CD4-positive, alpha-beta T cell (primary cell): ENCODE measurements at places on chromosomes 4 and X. TPM values are rescaled to one million over a fixed set of nuclear protein-coding genes. Genes with fewer than 3 reads are reported as not detected.

The CENPVL1 gene
- not detected for total RNA-seq

DNA sequence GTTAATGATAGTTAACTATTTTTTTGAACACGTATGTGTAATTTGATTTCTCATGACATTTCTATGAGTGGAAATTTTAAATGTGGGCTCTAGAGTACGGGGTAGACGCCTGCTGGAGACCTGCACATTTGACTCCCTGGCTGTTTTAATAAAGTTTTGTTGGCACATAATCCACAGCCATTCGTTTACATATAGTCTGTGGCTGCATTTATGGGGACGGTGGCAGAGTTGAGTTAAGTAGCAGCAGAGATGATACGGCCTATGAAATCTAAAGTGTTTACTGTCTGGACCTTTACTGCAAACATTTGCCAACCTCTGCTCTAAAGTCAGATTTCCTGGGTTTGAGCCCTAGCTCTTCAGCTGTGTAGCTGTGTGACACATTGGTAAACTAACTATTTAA is 118.8 kb downstream of the CHRNA9 start:
- H3K4me3 ChIP-seq = no peak overlapping the region
- H3K27ac ChIP-seq = no peak overlapping the region
- no peaks in the 10 kb centered on the region for H3K27me3 ChIP-seq
- no peak for DNase-seq

DNA sequence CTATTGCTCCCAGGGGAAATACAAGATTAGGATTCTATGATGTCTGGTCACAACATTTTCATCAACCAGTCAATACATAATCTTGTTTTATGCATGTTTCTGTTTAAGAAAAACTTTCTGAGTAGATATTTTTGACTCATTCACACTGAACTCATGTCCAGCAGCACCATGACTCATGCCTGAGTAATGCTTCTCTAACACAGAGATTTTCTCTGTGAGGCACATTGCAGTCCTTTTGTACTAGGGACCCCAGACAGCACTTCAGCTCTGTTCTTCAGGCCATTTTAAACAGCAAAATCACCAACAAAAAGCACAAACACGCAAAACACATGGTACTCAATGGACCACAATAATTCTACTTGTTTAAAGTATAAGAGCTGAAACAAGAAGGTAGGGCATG is 83.6 kb downstream of the MXRA5 start:
- no peaks in the 10 kb centered on the region for H3K27me3 ChIP-seq
- no peaks in the 10 kb centered on the region for H3K36me3 ChIP-seq
- DNase-seq = no peak

DNA sequence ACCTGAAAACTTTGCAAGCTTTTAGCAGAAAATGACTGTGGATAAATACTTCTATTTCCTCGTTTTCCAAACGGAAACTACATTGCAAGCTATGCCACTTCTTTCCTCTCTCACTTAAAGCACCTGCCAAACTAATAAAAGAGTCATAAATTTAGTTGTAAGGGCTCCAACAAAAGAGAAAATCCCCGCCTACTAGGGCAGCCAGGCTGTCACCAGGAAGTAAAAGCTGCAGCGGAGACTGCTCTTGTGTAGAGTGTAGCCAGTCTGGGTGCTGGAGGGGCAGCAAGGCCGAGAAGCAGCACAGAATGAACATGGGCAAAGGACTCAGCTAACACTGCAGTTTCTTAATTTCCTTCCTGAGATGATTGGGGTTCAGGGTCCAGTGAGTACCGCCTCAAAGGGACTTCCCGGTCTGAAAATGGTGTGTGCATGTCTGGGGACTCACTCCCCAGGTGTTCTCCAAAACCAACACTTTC is 89.3 kb upstream of the MAML3 start:
- no peaks in the 10 kb centered on the region for H3K36me3 ChIP-seq
- H3K4me3 ChIP-seq = no peak overlapping the region

DNA sequence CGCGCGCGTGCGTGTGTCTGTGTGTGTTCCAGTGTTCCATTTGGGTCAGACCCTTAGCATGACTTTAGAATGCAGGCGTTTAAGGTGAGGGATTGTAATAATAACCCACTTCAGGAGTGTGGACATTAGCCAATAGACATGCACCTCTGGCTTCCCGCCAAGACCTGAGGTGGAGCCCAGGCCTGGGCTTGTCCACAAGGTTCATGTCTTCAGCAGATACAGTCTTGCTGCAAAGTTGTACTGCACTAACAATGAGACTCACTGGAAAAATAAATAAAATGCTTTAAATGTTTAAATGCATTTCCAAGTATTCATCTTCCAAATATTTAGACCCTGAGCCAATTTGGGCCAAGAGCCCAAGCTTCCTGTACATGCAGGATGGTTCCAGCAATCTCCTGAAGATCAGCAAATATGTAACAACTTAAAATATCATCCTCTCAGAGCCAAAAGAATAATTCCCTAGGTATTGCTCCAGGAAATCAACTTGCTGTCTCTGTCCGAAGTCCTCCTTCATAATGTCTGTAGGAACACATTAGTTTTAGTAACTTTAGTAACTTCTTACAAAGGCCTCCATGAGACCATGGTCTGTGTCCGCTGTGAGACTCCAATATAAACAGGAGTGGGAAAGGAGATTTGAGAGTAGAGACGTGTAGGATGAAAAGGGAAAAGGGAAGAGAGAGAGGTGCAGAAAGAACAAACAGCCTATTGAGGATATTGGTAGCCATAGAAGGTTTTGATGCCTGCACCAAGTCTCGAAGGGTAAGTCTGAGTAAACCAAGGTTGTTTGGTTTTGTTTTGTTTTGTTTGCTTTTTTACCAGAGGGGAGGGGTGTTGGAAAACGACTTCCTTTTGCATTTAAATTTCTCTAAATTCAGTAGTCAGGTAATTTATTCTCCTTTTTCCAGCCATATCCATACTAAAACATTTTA is 98.5 kb upstream of the KLF3 start:
- no peak for DNase-seq
- no peak overlapping the region for H3K27ac ChIP-seq
- no peak overlapping the region for H3K4me3 ChIP-seq
- no peaks in the 10 kb centered on the region for H3K36me3 ChIP-seq
- peaks cover 3% of the 10 kb centered on the region for H3K4me1 ChIP-seq
- H3K27me3 ChIP-seq = no peaks in the 10 kb centered on the region

DNA sequence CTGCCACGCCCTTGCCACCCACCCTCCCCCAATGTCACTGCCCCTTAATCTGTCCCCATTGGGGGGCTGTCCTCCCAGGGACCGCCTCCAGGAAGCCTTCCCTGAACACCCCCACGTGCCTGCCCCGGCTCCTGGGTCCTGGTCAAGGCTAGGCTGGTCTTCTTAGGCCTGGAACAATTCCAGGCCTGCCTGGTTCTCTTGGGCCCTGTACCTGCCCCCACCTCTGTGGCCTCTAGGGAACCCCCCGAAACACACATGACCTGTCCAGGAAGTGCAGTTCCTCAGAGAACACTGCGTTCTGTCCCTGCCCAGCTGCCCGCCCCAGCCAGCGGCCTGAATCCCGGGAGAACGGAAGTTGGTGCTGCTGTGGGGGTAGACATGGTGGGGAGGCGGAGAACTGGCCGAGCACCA is 5.1 kb downstream of the MXD4 start:
- peaks cover 42% of the 10 kb centered on the region for H3K4me1 ChIP-seq
- no peak for DNase-seq
- no peak overlapping the region for H3K4me3 ChIP-seq
- H3K36me3 ChIP-seq = peaks cover 61% of the 10 kb centered on the region
- H3K27me3 ChIP-seq = no peaks in the 10 kb centered on the region

GRCh38 chrX:34467437-34467836 is 189.6 kb downstream of the TMEM47 start:
- H3K4me1 ChIP-seq = no peaks in the 10 kb centered on the region
- H3K36me3 ChIP-seq = no peaks in the 10 kb centered on the region
- no peak for DNase-seq

DNA sequence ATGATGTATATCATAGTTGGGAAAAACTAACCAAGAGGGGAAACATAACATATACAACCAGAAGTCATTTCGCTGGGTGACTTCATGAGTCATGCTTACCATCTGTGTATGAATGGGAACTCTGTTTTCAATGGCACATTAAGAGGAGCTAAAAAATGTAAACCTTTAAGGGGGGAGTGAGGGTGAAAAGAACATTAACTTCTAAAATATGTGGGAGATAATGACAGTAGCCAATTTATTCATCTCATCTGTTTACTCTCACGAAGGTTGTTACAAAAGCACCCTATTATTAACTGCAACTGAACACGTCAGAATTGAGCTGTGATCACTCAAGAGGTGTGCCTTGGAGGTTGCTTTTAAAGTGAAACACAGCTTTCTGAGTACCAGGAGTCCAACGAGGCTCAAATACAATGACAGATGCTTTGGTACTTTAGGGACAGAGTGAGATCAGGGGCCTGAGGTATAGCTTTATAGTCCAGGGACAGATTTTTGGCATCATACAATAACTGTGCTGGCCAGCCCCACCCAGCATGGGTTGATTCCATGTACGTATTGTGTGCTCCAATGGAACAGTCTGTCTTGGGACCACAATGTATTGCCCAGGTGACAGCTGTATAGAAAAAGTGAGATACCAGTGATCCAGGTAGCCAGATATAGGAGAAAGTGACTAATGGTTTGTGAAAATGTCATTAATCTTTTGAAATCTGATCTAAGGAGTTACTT is 107.3 kb downstream of the AMMECR1 start:
- H3K36me3 ChIP-seq = no peaks in the 10 kb centered on the region
- DNase-seq = no peak
- H3K4me3 ChIP-seq = no peak overlapping the region
- H3K4me1 ChIP-seq = no peaks in the 10 kb centered on the region

- no peaks in the 10 kb centered on the region for H3K27me3 ChIP-seq
- no peak overlapping the region for H3K4me3 ChIP-seq
- H3K4me1 ChIP-seq = no peaks in the 10 kb centered on the region
- no peak overlapping the region for H3K27ac ChIP-seq
- DNase-seq = no peak
Measured at GRCh38 chr4:78293348-78293747, 236.2 kb downstream of the FRAS1 start.

GRCh38 chr4:519203-519651 is 20.2 kb downstream of the PIGG start:
- H3K4me1 ChIP-seq = no peaks in the 10 kb centered on the region
- H3K27me3 ChIP-seq = no peaks in the 10 kb centered on the region
- no peak overlapping the region for H3K27ac ChIP-seq
- DNase-seq = no peak
- H3K4me3 ChIP-seq = no peak overlapping the region

The FAM114A1 gene
- total RNA-seq = not detected

The FAM53A gene
- 2.4 TPM for total RNA-seq

- no peaks in the 10 kb centered on the region for H3K27me3 ChIP-seq
- no peaks in the 10 kb centered on the region for H3K36me3 ChIP-seq
- H3K27ac ChIP-seq = no peak overlapping the region
- H3K4me1 ChIP-seq = no peaks in the 10 kb centered on the region
- H3K4me3 ChIP-seq = no peak overlapping the region
- no peak for DNase-seq
Measured at GRCh38 chr4:113437129-113437528, 324.4 kb downstream of the CAMK2D start.

DNA sequence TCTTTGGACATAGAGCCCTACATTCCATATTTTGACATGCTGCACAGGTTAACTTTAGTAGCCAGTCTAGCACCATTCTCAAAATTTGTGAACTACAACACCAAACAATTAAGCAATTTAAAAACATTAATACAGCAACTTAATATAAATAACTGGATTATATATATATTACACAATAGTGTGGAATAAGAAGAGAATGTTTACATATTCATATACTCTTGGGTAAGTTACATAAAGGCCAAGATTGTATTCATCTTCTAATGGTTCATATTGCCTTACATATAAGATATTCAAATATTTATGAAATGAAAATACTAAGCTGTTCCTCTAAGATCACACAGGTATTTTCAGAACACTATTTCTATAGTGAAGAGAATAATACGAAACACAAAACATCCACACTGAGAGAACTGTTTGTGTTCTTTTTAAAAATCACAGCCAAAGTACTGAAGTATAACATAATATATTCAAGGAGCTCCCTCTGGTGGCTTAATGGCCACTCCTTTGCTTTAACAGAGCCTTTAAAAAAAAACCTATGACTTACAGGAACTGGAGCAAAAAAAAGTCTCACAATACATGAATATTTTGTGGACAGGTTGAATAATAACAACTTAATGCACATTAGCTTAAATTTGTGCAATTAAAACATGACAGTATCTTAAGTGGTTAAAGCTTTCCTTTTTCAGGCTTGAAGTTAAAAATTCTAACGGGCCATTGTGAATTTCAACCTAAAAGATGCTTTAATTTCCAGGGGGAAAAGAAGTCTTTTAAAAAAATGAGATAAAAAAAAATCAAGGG is 46.2 kb downstream of the NEK1 start:
- H3K4me1 ChIP-seq = no peaks in the 10 kb centered on the region
- DNase-seq = peak; percentile 41
- no peaks in the 10 kb centered on the region for H3K36me3 ChIP-seq
- H3K27me3 ChIP-seq = no peaks in the 10 kb centered on the region
- no peak overlapping the region for H3K27ac ChIP-seq
- no peak overlapping the region for H3K4me3 ChIP-seq

- DNase-seq = no peak
- no peak overlapping the region for H3K27ac ChIP-seq
- H3K4me1 ChIP-seq = no peaks in the 10 kb centered on the region
- no peaks in the 10 kb centered on the region for H3K36me3 ChIP-seq
- no peaks in the 10 kb centered on the region for H3K27me3 ChIP-seq
Measured at GRCh38 chr4:38290366-38290765, 330.2 kb downstream of the PTTG2 start.

The SPIN2A gene
- 0.49 TPM for total RNA-seq

The CFP gene
- 18.6 TPM for total RNA-seq

- DNase-seq = no peak
- H3K27ac ChIP-seq = no peak overlapping the region
- no peak overlapping the region for H3K4me3 ChIP-seq
- H3K27me3 ChIP-seq = no peaks in the 10 kb centered on the region
- peaks cover 4% of the 10 kb centered on the region for H3K36me3 ChIP-seq
- no peaks in the 10 kb centered on the region for H3K4me1 ChIP-seq
Measured at GRCh38 chr4:106136777-106137331, 179.2 kb downstream of the TBCK start.

DNA sequence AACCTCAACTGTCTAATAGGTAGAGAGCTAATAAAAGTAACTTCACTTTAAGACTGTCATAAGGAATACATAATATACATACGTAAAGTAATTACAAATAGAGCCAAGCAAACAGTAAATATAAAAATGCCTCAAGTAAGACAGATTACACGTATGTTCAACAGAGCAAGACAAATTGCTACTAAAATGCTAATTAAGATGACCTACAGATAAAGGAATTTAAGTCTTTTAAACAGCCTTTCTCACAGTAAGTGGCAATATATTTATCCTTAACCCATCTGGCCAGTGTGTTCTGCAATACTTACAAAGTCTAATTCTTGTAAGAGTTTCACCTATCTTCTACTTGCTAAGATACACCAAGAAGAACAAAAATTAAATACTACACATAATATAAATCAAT is 12.7 kb downstream of the G3BP2 start:
- H3K4me3 ChIP-seq = no peak overlapping the region
- H3K27me3 ChIP-seq = no peaks in the 10 kb centered on the region
- no peak overlapping the region for H3K27ac ChIP-seq

The TASL gene
- 0.41 TPM for total RNA-seq

The MAML3 gene
- total RNA-seq = 2.5 TPM

The GLOD5 gene
- not detected for total RNA-seq

- H3K4me1 ChIP-seq = no peaks in the 10 kb centered on the region
- no peak overlapping the region for H3K27ac ChIP-seq
- DNase-seq = no peak
- no peak overlapping the region for H3K4me3 ChIP-seq
Measured at GRCh38 chr4:150647008-150647407, 65.1 kb downstream of the MAB21L2 start.

- H3K36me3 ChIP-seq = no peaks in the 10 kb centered on the region
- H3K4me3 ChIP-seq = no peak overlapping the region
- H3K27me3 ChIP-seq = no peaks in the 10 kb centered on the region
- no peaks in the 10 kb centered on the region for H3K4me1 ChIP-seq
- DNase-seq = no peak
- H3K27ac ChIP-seq = no peak overlapping the region
Measured at GRCh38 chrX:53354669-53355068, 67.8 kb downstream of the SMC1A start.
